ENCODE measurements at places on chromosomes 3 and 15. TPM values are rescaled to one million over a fixed set of nuclear protein-coding genes. Genes with fewer than 3 reads are reported as not detected.

GRCh38 chr3:179852142-179852905 lies 184.4 kb downstream of the PEX5L start:
- DNase-seq: peak; percentile 50

- no peak for DNase-seq
Observed at GRCh38 chr15:69532066-69532465, 79.4 kb downstream of the RPLP1 start.

- DNase-seq: no peak
Observed at GRCh38 chr3:179970746-179971145, 66.0 kb downstream of the PEX5L start.

- DNase-seq: peak; percentile 84
Observed at GRCh38 chr15:60371175-60372051, 26.4 kb downstream of the ANXA2 start.

- no peak for DNase-seq
Observed at GRCh38 chr15:96352604-96353405, 22.3 kb downstream of the NR2F2 start.

GRCh38 chr15:68309024-68309423 lies 31.5 kb downstream of the FEM1B start:
- DNase-seq: no peak

DNA sequence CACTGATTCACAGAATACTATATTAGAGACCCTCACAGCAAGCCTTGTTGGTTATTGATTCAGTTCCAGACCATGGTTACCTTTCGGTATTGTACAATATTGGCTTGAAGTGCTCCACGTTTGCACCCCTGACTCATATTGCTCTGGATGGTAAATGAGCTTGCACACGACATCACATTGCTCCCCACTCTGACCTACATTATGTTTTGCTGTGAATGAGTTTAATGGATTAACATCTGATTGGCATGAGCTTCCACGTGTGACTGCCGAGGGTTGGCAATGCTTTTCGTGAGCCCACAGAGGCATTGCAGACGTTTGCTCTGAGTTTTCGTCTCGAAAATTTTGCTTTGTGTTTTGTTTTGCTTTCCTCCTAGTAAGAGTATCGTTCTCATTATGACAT lies 225.8 kb upstream of the ICE2 start:
- DNase-seq: no peak

- DNase-seq: no peak
Observed at GRCh38 chr3:120137548-120137947, 43.3 kb upstream of the GSK3B start.

GRCh38 chr3:130596484-130596883 lies 79.5 kb downstream of the COL6A6 start:
- DNase-seq: no peak

DNA sequence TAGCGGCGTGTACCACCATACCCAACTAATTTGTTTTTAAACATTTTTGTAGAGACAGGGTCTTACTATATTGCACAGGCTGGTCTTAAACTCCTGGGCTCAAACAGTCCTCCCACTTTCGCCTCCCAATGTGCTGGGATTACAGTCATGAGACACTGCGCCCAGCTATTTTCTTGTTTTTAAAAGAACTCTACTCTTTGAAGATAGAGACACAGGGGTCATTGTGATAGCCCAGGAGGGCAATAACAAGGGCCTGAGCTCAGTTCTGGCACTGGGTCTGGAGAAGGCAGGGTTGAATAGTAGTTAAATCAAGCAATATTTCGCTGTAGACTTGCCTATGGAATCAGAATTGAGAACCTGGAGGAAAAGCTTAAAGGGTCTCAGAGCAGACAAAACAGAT lies 98.8 kb downstream of the ANP32A start:
- DNase-seq: no peak

DNA sequence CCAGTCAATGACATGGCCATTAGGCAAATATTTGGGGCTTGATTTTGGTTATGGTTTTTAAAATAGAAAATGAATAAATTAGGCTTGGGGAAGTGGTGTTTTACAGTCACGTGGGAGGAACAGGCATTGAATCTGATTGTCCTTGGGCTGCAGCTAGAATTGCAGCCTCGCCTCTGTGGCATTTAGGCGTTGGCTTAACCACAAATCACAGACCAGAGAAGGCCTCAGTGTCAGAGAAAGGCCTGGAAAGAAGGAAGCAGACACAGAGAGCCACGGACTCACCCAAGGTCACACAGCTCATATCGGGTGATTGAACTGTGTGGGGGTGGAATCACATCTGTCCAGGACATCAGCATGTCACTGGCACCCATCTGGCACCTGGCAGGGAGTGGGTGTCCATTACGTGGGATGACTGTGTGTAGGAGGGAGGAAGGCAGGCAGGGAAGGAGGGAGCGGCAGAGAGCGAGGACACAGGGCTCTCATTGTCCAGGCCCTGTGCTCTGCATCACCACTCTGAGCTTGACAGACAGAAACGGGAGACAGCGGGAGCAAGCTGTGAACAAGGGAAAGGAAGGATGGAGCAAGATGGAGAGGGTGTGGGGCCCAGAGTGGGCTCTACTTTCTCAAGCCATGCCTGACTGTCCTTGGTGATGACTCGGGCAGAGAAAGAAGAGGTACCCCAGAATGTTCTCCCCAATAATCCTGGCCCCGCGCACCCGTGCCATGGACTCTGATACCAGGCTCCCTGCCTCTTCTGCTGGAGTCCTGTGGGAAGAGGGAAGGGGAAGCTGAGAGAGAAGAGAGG lies 186.4 kb downstream of the FAM43A start:
- peak; percentile 51 for DNase-seq

DNA sequence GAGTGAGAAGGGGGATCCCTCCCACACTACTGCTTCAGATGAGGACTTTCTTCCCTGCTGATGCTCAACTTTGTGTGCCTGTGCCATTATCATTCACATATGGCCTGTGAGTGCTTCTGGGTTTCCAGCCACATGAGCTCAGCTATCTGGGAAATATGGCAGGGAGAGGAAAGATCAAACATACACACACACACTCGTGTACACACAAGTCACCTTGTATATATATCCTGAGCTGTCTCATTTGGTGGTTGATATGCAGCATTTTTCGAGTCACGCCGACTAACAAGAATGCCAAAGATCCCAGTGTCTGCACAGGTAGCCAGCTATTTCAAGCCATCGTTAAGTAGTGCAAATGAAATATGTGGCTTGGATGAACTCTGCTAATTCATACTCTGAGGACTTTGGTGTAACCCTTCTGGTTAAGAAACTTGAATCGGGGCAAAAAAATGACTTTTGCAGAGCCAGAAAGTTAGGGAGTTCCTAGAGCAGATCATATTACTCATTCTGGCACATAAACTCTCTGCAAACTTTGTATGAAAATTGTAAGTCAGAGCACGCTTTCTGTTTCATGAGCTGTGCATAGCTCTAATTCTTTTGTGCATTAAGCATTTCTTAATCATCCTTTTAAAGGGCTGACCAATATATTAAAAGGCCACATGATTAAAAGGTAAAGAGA lies 24.9 kb upstream of the WNT5A start:
- peak; percentile 58 for DNase-seq

GRCh38 chr3:133934073-133934970 lies 38.6 kb upstream of the RAB6B start:
- no peak for DNase-seq

DNA sequence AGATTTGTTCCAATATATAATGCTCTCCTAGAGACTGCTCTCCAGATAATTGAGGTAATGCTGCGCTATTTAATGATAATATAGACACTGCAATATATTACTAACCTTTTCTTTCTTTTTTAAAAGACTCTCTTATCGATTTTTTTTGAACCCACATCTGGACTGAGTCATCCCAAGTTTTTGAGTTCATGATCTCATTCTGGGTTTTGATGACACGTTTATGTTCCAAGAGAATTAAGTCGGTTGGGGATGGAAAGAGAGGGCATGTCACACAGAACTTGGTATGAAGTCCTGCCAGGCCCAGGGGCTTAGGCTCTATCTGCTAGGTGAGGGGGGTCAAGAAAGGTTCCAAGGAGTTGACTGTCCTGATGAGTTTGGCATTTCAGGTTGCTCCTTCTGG lies 431.1 kb downstream of the MFSD1 start:
- DNase-seq: no peak

DNA sequence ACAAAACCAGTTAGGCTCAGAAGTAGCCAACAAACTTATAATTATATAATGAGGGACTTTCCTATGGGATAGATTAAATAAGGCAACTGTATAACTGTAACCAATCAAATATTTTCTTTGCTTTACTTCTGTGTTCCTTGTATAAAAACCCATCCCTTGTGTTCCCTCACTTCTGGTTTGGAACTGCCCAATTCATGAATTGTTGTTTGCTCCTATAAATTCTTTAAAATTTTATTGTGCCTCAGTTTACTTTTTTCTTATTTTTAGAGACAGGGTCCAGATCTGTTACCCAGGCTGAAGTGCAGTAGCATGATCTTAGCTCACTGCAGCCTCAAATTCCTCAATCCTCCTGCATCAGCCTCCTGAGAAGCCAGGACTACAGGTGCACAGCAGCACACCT lies 155.7 kb downstream of the SMAD6 start:
- no peak for DNase-seq

DNA sequence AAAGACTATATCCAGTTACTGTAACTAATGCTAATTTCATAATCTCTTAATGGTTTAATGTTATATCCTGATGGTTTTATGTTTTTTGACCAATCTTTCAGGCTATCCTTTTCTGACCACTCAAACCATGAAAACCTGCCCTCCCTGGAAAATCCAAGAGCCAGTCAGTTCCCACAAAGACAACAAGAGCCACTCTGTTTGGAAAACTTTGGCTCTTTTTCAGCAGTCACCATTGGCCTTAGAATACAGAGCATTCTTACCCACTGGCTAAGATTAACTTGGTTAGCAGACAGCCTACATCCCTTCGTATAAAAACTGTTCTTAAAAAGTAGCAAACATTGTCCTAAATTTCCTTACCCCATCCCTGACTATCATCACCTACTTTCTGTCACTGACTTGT lies 32.9 kb downstream of the ALCAM start:
- no peak for DNase-seq

GRCh38 chr15:38517312-38517975 lies 47.2 kb downstream of the RASGRP1 start:
- no peak for DNase-seq

- DNase-seq: no peak
Observed at GRCh38 chr3:126085841-126086240, 1.9 kb upstream of the SLC41A3 start.

DNA sequence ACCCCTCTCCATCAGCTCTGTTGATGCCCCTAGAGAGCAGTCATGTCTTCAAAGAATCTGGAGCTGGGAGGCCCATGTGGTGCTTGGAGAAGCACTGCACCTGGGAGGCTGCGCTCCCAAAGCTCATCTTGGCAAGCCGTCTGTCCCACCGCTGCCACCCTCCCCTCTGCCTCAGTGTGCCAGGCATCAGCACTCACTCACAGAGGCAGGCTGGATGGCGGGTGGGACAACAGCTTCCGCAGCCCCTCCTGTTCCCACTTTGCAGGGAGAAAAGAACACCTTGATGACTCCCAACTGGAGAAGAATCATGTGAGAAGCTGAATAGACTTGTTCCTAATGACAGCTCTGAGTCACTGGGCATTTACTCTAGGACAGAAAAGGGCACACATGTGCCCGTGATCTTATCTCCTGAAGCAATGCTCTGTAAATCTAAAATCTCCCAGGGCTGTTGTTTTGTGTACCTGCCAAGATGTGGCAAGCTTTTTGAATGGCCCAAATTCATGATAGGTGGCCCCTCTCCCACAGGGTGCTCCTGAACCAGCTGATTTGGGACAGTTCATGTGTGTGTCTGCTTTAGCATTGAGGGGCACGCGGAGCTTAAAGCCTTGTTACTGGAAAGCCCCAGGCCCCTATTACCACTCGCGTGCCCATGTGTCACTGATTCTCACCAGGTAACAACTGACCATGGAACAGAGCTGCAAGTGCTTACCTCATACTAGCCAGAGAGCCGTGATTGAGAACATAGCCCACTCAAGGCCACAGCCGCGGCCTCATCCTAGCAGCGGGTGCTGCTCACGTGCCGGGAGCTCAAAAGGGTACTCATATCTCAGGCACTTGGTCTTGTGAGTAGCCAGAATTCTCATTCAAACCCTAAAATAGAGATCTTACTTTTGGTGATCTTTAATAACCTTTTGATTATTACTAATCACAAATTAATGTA lies 104.4 kb downstream of the DNAJB8 start:
- no peak for DNase-seq

DNA sequence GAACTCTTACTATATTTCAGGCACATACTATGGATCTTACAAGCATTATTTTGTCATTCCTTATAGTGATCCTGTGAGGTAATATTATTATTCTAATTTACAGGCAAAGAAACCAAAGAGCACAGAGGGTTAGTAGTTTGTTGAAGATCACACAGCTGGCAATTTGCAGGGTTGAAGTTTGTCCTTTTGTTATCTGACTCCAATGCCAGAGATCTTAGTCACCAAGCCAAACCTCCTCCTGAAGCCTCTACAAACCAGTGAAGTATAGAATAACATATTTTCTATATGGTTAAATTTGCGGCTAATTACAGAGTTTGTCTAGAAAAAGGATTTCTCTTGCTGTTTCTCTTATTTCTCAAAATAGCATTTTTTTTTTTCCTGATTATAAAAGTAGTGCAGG lies 11.2 kb downstream of the ISLR2 start:
- no peak for DNase-seq

DNA sequence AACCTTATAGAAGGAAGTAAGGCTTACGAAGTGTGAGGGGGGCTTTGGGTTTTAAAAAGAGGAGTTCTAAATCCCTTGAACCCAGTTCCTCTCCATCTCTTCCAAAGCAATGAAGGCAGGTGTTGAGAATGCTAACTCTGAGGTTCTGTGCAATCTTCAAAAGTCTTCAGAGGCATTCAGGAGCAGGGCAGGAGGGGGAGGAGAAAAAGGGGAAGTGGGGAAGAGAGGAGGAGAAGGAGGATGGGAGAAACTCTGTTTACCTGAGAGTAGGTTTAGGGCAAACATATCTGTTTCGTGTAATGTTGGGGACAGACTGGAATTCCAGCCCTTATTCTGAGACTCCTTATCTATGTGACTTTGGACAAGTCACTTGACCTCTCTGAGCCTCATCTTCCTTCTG lies 36.9 kb downstream of the FAM3D start:
- DNase-seq: no peak

GRCh38 chr15:63347074-63347857 lies 34.4 kb downstream of the CA12 start:
- DNase-seq: no peak

DNA sequence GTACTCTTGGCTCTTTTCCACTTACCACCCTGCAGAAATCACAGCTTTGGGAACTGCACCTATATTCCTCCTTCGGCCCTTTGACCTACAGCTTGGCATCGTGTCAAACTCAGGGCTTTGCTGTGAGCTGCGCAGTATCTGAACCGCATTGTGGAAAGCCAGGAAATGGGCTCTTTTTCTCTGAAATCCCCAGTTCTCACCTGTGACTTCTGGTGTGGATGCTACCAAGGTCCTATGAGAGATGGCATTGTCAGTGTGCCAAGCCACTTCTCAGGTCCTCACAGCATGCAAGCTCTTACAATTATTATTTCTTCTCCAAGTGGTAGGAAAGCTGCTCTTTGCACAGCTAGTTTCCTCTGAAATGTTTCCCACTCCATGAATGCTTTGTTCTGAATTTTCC lies 450.6 kb upstream of the TBL1XR1 start:
- DNase-seq: no peak

GRCh38 chr3:155641956-155642355 lies 102.9 kb downstream of the PLCH1 start:
- no peak for DNase-seq

The CLDN18 gene
- not detected for total RNA-seq

The RHOV gene
- 38.7 TPM for total RNA-seq

The CNTN4 gene
- 0.26 TPM for total RNA-seq

The CAPN3 gene
- total RNA-seq: 2.1 TPM

The STAB1 gene
- 0.13 TPM for total RNA-seq

The TGFBR2 gene
- total RNA-seq: 16.0 TPM

The LDHAL6B gene
- total RNA-seq: not detected

The SNURF gene
- total RNA-seq: 4.7 TPM

Data from bronchial epithelial cell (primary cell).